GDM1 (cell line): ENCODE measurements at places on chromosomes 7 and 10.

GRCh38 chr10:58731276-58731675 lies 218.6 kb downstream of the BICC1 start:
- no peak for DNase-seq

DNA sequence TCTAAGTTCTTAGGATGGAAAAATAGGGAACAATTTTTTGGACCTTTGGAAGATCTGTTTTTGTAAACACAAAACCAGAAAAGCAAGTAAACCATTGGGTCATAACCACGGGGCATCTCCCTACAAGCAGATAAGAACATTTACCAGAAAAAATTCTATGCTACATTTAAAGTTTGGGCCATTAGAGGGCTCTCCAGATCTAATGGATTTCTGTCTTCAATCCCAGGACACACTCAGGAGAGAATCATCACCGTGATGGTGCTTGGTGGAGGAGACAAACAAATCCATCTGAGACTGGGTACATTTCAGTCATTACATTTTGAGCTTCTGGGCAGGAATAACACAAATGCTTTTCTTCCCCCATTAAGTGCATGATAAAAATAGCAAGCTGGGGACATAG lies 178.4 kb upstream of the TARP start:
- no peak for DNase-seq

DNA sequence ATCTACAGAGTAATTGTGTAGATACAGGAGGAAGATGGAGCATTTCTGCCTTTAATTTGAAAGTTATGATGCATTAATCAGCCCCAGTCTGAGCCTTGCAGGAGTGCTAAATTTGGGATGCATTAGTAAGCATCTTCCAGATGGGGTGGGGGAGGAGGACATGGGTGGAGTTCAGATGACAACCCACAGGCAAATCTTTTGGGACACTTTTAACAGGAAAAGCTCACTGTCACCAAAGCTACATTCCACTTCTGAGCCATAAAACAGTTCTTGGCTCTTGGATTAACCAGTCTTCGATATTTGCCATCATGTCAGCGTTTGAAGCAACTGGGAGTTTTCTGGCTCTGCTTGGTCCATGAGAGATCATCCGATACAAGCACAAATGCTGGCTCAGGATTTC lies 121.1 kb downstream of the CXCL12 start:
- DNase-seq, result no peak

DNA sequence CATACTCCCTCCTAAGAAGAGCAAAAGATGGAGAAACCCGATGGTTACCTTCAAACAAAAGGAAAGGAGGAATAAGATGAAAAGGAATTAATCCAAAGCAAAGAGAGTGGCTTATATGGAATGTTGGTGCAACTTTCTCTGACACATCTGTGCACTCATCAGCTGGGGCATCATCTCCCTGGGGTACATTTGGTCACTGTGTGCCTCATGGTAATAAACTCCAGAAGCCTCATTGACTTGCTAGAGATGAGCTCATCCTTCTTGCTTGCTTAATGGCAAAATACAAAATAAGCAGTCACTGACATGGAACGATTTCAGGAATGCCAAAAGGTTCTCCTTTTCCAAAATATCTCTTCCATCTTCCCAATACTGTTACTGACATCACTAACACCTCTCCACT lies 22.5 kb downstream of the CAV1 start:
- no peak for DNase-seq

DNA sequence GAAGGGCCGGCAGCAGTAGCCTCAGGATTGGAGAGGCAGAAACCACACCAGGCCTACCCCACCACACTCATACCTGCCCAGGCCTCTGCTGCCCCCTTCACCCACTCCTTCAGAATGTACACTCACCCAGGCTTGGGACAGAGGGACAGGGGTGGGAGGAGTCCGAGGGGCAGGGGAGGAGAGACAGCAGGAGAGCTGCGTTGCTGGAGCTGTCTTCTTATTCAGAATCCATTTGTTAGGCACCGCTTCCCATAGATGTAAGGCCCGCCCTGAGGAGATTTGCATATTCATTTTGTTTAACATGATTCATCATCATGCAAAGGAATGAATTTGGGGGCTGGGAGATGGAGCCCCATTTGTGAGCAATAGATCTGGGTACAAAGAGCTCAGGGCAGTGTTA lies 156.7 kb downstream of the CDH23 start:
- no peak for DNase-seq

GRCh38 chr10:47222461-47222860 lies 77.5 kb upstream of the GDF10 start:
- DNase-seq, result no peak

- DNase-seq, result peak; percentile 32
Observed at GRCh38 chr10:69472544-69472943, 21.3 kb downstream of the TSPAN15 start.

DNA sequence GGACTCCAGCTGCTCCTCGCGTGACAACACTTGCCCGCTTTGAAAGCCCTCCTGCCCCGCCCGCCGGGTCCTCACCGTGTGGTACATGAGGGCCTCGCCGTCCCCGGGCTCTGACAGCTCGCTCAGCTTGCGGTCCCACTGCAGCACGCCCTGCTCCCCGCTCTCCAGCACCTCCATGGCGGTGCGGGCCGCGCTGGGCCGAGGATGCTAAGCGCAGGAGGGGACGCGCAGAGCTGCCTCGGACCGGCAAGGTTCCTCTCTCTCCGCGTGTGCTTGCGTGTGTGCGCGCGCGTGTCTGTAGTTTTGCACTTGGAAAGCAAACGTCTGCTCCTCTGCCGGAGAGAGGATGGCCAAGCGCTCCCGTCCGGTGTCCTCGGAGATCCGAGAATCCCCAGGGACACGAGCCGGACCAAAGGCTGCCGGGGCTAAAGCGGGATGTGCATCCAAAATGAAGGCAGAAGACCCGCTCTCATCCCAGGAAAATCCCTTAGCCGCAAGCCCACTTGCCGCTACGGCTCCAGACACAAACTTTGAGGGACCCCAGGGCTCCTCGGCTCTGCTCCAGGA lies at the start of gene CREB3L2:
CREB3L2 (minus strand) TSS at position 558 of the 567 bp plus-strand sequence; CDS start at position 177, 381 bp downstream.
- DNase-seq, result peak; percentile 52

- no peak for DNase-seq
Observed at GRCh38 chr7:101590663-101591435, 38.2 kb downstream of the MYL10 start.

DNA sequence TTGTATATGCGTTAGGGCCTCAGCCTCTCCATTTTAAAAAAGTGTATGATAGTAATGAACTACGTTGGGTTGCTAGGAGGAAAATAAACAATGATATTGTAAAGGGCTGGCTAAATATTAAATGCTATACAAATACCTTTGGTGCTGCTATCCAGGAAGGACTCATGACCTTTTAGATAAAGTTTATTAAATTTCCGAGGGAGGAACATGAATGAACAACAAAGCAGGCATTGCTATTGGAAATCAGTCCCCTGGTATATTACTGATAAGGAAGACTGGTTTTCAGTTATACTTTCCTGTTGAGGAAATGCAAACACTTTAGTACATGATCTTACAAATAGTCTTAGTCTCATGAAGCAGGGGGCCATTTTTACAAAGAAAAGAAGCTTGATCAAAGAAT lies 17.2 kb upstream of the AGR2 start:
- no peak for DNase-seq

DNA sequence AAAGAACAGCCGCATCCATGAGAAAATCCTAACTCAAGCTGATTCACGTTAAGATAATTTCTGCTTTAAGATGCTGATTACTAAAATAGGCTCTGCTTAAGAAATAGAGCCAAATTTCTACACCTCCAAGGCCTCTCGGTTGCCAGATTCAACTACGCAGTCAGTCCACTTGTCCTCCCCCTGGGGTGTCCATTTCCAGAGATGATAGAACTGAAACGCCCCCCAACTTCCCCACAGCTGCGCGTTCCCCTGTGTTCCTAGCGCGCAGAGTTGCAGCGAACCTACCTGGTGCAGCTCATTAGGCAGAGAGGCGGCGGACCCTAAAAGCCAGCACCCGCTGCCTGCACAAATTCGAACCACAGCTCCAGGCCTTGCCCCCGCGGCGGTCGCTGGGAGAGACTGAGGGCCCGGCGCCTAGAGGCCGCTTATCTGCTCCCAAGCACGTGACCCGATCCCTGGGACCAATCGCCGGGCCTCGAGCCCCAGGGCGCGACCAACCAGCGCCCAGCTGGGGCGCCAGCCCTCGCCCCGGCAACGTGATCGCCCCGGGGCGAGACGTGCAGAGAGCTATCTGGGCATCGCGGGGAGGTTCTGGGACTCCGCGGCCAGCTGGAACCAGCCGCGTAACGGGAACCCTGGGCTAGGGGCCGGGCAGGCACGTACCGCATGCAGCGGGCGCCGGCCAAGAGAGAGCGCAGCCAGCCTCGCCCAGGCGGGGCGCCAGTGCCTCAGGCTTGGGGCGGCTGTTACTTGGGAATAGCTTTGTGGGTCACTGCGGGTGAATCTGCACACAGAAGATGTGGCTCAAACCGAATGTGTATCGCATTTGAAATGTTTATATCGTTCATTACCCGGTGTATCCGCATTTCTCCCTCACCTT lies at the start of gene PPP1R3C:
PPP1R3C (minus strand) TSS at position 401 of the 880 bp plus-strand sequence; CDS start at position 299, 102 bp downstream.
- DNase-seq, result peak; percentile 43

GRCh38 chr10:101267290-101267680 lies 38.0 kb upstream of the LBX1 start:
- DNase-seq, result no peak

DNA sequence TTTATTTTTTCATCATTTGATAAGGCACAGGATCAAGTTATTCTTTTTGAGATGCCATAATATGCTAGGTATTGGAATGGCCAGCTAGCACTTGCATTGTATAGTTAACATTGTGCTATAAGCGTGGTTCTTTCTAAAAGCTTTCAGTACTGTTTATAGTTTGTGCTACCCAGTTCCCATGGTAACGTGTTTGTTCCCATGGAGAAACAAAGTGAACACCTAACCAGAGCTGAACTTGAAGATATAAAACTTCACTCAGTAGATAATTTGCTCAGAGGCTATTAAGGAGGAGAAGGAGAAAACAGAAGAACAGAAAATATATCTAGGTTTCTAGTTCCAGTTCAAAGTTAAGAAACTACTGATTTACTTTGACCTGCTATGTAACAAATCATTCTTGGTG lies 23.6 kb upstream of the ITGB8 start:
- DNase-seq, result no peak

DNA sequence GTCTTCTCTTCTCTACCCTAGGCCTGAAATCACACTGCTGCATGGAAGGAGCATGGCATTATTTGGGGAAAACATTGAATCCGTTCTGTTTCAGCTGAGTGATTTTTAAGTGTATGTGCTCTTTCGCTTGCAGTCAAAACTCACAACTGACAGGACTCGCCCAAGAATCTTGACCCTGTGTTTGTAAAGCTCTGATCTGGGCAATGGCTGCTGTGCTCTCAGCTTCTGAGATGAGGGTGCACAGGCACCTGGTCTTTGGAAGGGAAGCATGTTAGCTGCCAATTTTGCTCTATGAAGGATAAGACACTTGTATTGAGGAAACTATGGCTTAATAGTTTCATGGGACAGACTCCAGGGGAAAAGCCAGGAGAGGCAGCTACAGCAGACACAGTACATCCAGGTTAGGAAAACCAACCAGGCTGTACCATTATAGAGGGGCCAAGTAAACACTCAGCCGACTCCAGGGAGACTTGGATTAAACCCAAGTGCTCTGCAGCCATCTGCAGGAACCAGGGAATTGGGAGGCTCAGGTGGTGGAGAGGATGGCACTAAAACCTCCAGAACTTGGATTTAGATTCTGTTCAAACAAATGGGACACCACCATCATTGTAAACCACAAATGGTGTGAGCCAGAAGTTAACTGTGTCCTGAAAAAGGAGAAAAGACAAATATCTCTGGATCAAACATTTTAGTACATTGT lies 43.3 kb downstream of the LYZL1 start:
- no peak for DNase-seq

- no peak for DNase-seq
Observed at GRCh38 chr7:2709553-2710285, 21.7 kb downstream of the AMZ1 start.

- DNase-seq, result no peak
Observed at GRCh38 chr7:38448054-38448453, 174.6 kb upstream of the TARP start.

- no peak for DNase-seq
Observed at GRCh38 chr7:39407723-39408122, 158.5 kb upstream of the YAE1 start.

DNA sequence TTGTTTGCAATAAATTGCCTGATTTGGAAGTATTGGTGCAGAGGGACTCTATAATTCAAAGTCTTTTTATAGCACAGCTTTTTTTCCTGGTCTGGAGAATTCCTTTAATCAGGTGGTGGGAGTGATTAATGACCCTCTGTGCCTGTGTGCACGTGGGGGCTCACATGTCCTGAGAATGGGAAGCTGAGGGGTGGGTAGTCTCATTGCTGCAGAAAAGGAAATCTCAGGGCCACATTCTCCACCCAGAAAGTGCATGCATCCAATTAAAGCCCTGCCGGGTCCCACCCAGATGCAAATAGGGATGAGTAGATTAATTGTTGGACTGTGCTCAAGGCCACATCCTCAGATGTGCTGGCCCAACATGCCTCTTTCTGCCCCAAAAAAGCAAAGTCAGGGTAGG lies 324.7 kb downstream of the CXCL12 start:
- no peak for DNase-seq

DNA sequence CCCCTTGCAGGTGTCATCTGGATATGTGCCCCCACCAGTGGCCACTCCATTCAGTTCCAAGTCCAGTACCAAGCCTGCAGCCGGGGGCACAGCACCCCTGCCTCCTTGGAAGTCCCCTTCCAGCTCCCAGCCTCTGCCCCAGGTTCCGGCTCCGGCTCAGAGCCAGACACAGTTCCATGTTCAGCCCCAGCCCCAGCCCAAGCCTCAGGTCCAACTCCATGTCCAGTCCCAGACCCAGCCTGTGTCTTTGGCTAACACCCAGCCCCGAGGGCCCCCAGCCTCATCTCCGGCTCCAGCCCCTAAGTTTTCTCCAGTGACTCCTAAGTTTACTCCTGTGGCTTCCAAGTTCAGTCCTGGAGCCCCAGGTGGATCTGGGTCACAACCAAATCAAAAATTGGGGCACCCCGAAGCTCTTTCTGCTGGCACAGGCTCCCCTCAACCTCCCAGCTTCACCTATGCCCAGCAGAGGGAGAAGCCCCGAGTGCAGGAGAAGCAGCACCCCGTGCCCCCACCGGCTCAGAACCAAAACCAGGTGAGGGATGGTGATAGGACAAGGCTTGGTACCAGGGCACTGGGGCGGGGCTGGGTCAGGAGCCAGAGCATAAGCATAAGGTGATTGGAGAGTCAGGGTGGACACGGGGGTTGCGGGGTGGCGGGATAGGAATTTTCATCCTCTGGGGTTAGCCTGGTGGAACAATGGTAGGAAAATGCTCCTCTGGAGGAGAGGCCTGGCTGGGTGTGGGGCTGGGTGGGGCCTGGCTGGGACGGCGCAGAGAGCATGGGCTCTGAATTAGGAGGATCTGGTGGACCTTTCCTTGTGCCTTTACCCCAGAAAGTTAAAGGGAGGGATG lies 1.9 kb downstream of the ZYX start:
- no peak for DNase-seq

DNA sequence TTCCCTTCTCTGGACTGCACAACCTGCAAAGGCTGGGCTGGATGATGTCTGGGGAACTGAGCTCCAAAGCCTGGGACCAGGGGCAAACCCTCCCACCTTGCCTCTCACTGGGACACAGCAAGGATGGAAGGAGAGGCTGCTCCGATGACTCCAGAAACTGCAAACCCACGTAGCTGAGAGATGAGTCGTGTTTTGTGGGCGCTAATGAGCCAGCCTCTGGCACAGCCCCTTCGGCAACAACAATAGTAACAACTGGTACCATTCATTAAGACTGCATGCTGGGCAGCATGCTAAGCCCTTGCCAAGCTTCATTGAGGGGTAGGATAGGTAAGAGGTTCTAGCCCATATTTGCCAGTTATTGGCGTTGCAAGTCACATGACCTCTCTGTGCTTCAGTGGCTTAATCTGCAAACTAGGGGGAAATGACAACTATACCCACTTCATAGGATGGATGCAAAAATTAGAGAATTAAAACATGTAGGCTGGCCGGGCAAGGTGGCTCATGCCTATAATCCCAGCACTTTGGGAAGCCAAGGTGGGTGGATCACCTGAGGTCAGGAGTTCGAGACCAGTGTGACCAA lies 145.9 kb downstream of the SH3PXD2A start:
- DNase-seq, result no peak
